ENCODE measurements at places on chromosomes 11 and 22.

DNA sequence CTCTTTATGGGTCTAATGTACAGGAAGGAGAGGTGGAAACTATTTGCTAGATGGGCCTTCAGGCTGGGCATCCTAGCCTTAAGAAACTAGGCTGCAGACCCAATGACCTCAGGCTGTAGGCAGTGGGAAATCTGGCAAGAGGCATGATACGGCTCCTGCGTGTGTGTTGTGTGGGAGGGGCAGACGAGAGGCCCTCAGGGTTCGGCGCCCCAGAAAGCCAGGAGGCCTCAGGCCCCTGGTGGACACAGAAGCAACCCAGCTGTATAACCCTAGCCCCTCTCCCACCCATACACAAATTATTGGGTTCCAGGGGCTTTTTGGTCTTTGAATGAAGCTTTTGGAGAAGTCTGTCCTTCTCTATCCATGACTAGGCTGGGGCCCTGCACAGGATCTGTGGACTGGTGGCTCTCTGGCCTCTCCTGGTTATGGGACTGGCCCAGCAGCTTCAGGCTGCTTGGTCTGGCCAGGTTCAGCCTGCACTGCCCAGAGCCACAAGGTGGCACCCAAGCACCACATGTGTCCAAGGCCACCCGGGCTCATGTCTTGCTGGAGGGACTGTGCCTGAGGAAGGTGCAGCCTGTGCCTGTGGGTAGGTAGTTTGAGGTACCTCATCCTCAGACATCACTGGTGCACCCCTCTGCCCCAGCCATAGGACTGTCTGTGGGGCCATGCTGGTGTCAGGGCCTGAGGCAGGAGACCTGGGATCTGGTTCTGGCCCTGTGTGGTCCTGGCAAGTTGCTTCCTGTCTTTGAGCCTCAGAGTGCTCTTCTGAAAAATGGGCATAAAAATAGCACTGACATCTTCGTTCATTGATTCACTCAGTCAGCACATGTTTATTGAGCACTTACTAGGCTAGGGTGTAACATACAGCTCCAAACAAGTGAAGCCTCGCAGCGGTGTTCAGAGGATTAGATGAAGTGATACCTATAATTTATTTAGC is 87.5 kb downstream of the RRM1 start:
- peak; percentile 69 for DNase-seq

DNA sequence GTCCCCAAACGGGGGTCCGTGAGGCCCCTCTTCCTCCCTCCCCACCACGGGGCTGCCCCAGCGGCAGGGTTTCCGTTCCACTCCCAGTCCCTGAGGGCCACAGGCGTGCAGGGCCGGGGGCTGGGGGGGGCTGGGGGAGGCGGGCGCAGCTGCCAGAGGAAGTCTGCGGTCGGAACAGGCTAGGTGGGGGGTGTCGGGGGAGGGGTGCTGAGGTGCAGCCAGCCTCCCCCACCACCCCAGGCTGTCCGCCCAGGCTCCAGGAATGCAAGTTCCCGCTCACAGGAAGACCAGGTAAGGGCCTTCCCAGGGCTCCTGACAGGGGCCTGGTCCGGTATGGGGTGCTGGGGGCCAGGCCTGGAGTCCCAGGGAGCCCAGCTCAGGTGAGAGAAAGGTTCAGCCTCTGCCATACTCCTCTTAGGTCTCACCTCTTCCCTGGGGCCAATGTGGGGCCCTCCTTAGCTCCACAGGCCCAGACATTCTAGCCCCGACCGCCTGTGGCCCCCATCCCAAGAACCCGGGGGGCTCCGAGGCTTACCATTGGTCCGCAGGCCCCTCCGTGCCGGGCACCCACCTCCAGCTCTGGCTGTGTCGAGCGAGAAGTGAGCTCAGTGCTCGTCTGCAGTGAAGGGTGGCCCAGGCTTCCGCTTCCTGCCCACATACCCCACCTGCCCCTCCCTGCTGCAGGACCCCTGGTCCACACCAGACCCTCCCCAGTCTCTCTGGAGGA is at the start of gene PTPRCAP:
Gene PTPRCAP (minus strand): TSS at position 601 of the 727 bp plus-strand sequence. CDS start 63 bp downstream, at position 538.
- DNase-seq = peak; percentile 85

DNA sequence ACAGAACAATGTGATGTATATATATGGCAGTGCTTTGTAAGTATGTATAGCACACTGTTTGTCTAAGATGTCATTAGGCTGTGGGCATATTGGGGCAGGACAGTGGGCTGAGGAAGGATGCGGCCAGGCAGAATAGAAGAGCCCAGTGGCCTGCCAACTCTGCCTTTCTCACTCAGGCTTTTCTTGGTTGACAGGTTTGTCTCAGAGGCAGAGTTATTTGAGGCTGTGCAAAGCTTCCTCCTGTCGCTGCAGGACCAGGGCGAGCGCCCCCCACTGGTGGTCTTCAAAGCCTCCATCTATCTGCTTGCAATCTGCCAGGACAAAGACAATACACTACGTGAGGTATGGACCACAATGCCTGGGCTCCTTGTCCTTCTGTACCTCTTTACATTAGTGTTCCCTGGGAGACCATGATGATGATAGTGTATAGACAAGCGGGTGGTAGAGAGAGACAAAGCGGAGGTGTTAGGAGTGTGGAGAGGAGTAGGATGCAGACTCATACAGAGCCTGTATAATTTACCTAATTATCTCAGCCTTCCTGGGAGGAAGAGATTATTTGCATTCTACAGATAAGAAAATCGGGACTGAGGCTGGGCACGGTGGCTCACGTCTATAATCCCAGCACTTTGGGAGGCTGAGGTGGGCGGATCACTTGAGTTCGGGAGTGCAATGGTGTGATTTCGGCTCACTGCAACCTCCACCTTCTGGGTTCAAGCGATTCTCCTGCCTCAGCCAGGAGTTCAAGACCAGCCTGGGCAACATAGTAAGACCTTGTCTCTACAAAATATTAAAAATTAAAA is 37.3 kb upstream of the CCDC134 start:
- DNase-seq = peak; percentile 52

DNA sequence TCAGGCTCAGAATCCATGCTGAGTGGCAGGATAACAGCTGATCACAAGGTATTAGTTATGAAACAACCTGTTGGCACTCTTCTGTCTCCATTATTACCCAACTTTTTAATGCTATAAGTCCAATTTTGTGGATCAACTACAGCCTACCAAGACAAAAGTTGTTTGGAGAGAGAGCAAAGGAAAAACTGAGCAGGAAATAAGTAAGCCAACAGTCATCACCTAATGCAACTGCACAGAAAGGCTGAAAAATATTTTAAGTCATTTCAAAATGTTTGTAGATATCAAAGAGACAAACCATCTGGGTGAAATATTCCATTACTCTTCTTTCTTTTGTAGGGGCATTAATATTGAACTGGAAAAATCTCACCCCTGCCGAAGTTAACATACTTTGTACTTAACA is 41.6 kb downstream of the FDX1 start:
- DNase-seq = no peak

DNA sequence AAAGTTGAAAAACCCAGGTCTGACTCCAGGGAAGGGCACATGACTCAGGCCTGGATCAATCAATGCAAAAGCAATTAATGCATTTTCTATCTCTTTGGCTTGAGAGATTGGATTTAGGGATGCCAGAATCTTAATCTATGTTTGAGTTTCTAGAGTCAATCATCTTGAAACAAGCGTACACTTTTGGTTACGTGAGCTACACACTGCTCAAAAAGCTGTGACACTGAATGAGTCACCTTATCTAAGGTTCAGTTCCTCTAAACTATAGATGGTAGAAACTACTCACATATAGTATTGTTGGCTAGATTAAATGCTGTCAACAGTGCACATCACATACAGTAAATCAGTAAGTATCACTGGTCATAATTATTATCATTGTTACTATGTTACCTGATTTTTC is 24.2 kb downstream of the MRE11 start:
- peak; percentile 40 for DNase-seq

GRCh38 chr11:9568854-9569587 is 4.4 kb upstream of the WEE1 start:
- peak; percentile 22 for DNase-seq

GRCh38 chr22:44666207-44666585 is 35.8 kb upstream of the PRR5 start:
- no peak for DNase-seq

- DNase-seq = no peak
Measured at GRCh38 chr11:119752345-119752871, 23.4 kb upstream of the NECTIN1 start.

DNA sequence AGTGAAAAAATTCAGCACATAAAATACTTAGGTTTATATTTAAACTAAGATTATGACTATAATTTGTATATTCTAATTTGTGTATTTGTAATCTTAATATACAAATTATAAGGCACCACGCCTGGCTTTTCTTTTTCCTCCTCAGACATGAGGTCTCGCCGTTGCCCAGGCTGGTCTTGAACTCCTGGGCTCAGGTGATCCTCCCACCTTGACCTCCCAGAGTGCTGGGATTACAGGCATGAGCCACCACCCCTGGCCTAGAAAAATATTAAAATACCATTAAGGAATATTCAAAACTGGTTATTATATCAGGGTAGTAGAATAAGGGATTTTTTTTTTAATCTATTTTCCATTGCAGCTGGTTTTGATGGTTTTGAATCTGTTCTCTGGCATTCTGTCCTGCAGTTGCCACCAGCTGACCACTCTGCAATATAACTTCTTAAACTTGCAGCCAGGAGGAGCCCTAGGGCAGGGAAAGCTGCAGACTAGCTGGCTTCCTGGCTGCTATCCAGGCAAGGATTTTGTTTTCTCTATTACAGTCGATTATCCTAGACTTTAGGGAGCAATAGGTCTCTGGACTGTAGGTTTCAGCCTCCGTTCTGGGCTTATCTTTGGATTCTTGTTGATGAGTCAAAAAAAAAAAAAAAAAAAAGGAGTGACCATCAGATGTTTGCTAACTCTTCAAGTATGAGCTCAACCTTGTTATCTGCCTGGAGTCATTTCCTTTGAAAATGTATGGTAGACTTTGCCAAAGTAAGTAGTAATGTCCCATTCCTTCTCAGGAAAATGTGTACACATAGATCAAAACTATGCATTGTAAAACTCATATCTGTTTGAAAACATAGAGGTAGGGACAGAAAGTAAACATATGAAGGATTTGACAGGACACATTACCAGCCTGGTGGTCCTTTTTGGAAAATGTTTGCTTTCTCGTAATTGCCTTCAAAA is 13.2 kb downstream of the POLA2 start:
- DNase-seq = peak; percentile 48

- DNase-seq = no peak
Measured at GRCh38 chr11:7826324-7826723, 29.6 kb upstream of the OR5P2 start.

DNA sequence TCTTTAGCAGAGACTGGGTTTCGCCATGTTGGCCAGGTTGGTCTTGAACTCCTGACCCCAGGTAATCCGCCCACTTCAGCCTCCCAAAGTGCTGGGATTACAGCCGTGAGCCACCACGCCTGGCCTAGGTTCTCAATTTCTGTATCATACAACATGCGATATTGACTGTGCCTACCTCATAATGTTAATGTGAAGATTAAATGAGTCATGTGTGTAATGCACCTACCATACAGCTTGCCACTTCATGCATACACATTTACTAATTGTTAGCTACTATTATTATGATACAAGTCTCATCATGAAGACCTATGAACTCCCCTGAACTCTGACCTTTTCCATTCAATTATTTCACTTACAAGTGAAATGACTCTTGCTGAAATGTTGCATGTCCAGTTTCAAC is 25.7 kb downstream of the AGBL2 start:
- DNase-seq = no peak

DNA sequence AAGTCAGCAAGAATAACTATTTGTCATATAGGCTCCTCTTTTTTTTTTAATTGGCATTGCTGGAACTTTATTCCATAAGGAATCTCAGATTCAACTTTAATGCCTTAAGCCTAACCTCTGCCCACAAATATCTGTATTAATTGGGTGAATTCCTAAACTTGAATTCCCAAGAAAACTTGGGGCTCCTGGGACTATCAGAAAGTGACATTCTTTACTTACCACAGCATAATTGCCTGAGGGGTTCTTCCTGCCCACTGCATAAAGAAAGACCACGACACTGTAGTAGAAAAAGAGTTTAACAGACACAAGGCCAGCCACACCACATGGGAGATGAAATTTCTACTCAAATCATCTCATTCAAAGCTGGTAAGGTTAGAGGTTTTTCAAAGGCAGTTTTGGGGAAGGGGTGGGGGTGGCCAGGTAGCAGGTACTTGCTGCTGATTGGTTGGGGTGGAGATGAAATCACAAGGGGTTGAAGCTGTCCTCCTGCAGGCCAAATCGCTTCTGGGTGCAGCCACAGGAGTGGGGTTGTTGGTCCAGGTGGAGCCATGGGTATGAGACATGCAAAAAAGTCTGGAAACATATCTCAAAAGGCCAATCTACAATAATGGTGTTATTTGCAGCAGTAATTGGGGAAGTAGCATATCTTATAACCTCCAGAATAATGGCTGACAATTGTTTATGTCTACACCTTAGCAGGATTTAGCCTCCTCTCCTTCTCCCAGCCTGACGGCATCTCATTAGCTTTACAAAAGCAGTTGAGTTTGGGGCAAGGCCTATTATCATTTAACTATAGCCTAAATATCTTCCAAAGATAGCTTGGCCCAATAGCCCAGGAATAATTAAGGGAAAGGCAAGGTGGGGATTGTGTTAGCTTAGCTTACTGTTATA is 4.8 kb upstream of the NLRP10 start:
- DNase-seq = no peak

- DNase-seq = no peak
Measured at GRCh38 chr11:102111787-102112508, 1.7 kb downstream of the YAP1 start.

DNA sequence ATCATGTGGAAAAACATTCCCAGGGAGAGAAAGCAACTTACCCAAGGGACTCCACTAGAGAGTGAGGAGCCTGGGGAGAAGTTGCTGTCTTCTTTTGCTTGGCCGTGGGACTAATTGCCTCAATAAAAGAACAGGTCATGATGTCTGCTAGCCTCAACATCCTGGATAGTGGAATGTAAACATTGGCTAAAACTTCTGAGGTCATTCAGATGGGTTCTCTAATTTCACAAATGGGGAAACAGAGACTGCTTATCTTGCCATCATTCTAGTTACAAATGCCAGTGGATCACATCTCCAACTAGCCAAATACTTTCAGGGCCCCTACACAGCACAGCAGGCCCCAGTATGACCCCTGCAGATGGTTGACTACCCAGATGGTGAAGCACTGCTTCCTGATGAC is 28.4 kb upstream of the PAMR1 start:
- no peak for DNase-seq

DNA sequence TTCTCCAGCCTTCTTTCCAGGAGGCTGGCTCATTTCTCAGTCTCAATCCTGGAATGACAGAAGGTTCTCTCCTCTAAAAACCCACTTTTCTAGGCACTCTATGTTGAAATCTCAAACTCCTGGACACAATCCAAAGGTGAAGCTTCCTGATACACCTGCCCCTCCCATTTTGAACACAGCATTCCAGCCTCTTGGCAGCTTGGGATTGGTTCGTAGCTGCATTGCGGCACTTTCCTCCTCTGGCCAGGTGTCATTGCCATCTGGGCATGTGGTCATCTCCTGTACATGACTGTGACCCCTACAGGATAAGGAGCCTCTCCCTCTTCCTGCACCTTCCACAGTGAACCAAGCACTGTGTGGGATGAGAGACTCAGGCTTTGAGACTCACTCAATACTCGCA is 230.2 kb upstream of the B3GAT1 start:
- DNase-seq = no peak

- no peak for DNase-seq
Measured at GRCh38 chr11:48096588-48097525, 116.5 kb downstream of the PTPRJ start.

Measured in GM20000 (cell line).